PC-9 (cell line): ENCODE measurements at places on chromosomes 16 and 17. TPM values are rescaled to one million over a fixed set of nuclear protein-coding genes. Genes with fewer than 3 reads are reported as not detected.

Gene GRB7
- total RNA-seq = 49.1 and 55.9 TPM in 2 replicates

Gene GFAP
- total RNA-seq = not detected in 2 replicates

Gene DNAH2
- 10.6 and 11.6 TPM in 2 replicates for total RNA-seq

Gene PCTP
- 16.0 and 17.3 TPM in 2 replicates for total RNA-seq

Gene LRRC37A2
- 7.7 and 10.9 TPM in 2 replicates for total RNA-seq

Gene IRX5
- total RNA-seq = not detected in 2 replicates

Gene KIF2B
- not detected in 2 replicates for total RNA-seq

Gene SRRM2
- total RNA-seq = 679 and 746 TPM in 2 replicates

Gene CDRT15
- total RNA-seq = not detected in 2 replicates

Gene APOH
- total RNA-seq = not detected in 2 replicates

Gene ZPBP2
- total RNA-seq = not detected in 2 replicates

Gene FBXW10B
- 16.2 and 19.9 TPM in 2 replicates for total RNA-seq

Gene CNGB1
- total RNA-seq = 1.1 and 2.6 TPM in 2 replicates

Gene ACADVL
- total RNA-seq = 531 and 604 TPM in 2 replicates

GRCh38 chr17:61786088-61786487 lies 77.2 kb downstream of the BRIP1 start:
- no peak overlapping the region for H3K4me3 ChIP-seq
- DNase-seq = no peak
- H3K27me3 ChIP-seq = no peaks in the 10 kb centered on the region

GRCh38 chr16:67857547-67858233 lies 10.2 kb upstream of the CENPT start:
- H3K27ac ChIP-seq = peak overlapping the region; percentile 69
- DNase-seq = peak; percentile 88
- H3K27me3 ChIP-seq = no peaks in the 10 kb centered on the region
- peaks cover 15% of the 10 kb centered on the region; the same call in 1 of the 2 replicates for H3K36me3 ChIP-seq

GRCh38 chr16:3518986-3519348 lies 18.2 kb downstream of the CLUAP1 start:
- no peaks in the 10 kb centered on the region for H3K27me3 ChIP-seq
- peaks cover 9% of the 10 kb centered on the region; the same call in 1 of the 2 replicates for H3K36me3 ChIP-seq
- H3K4me1 ChIP-seq = peaks cover 32% of the 10 kb centered on the region

GRCh38 chr16:76222087-76222486 lies 55.1 kb upstream of the CNTNAP4 start:
- H3K4me1 ChIP-seq = no peaks in the 10 kb centered on the region
- no peaks in the 10 kb centered on the region for H3K36me3 ChIP-seq
- H3K4me3 ChIP-seq = no peak overlapping the region
- H3K27me3 ChIP-seq = no peaks in the 10 kb centered on the region
- no peak overlapping the region for H3K27ac ChIP-seq

- H3K4me1 ChIP-seq = no peaks in the 10 kb centered on the region
- H3K36me3 ChIP-seq = no peaks in the 10 kb centered on the region
- no peak overlapping the region for H3K4me3 ChIP-seq
- H3K27me3 ChIP-seq = peaks cover 16% of the 10 kb centered on the region
- DNase-seq = no peak
Measured at GRCh38 chr16:27862953-27863352, 200.6 kb downstream of the GSG1L start.

- no peak for DNase-seq
- no peaks in the 10 kb centered on the region; the same call in 1 of the 2 replicates for H3K36me3 ChIP-seq
- no peaks in the 10 kb centered on the region for H3K27me3 ChIP-seq
- H3K4me1 ChIP-seq = peaks cover 12% of the 10 kb centered on the region
- peak overlapping the region; percentile 52; the same call in 1 of the 2 replicates for H3K27ac ChIP-seq
Measured at GRCh38 chr16:4733747-4734062, 366 bp downstream of the ANKS3 start.

GRCh38 chr16:75288181-75288580 lies 36.8 kb upstream of the BCAR1 start:
- peaks cover 9% of the 10 kb centered on the region; the same call in 1 of the 2 replicates for H3K36me3 ChIP-seq
- no peak overlapping the region for H3K4me3 ChIP-seq
- no peaks in the 10 kb centered on the region for H3K27me3 ChIP-seq

DNA sequence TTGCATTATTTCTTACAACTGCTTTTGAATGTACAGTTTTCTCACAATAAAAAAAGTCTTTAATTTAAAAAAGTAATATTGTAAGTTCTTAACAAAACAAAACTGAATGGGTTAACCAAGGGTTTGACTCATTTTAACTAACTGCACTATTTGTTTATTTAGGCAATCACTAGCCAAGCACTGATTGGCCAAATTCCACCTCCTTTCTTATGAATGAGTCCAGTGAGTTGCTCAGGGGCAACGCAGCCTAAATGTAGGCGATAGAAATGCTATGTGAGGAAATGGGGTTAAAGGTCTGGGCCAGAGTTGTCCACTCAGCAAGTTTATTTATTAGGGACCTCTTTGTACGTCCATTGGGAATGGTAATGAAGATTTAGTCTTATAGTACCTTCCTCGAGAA lies 89.6 kb upstream of the MAF start:
- H3K36me3 ChIP-seq = no peaks in the 10 kb centered on the region
- no peak overlapping the region for H3K27ac ChIP-seq
- no peak overlapping the region for H3K4me3 ChIP-seq
- H3K27me3 ChIP-seq = no peaks in the 10 kb centered on the region

GRCh38 chr16:83727018-83727417 lies 80.8 kb upstream of the HSBP1 start:
- H3K4me3 ChIP-seq = no peak overlapping the region
- H3K4me1 ChIP-seq = no peaks in the 10 kb centered on the region
- H3K27me3 ChIP-seq = peaks cover 62% of the 10 kb centered on the region
- H3K27ac ChIP-seq = no peak overlapping the region
- no peak for DNase-seq

GRCh38 chr16:71369494-71369893 lies 11.0 kb downstream of the CALB2 start:
- no peak for DNase-seq
- no peaks in the 10 kb centered on the region for H3K4me1 ChIP-seq
- H3K4me3 ChIP-seq = no peak overlapping the region
- no peaks in the 10 kb centered on the region for H3K27me3 ChIP-seq

GRCh38 chr16:65644821-65645220 lies 523.0 kb upstream of the CDH11 start:
- no peaks in the 10 kb centered on the region for H3K4me1 ChIP-seq
- H3K27me3 ChIP-seq = no peaks in the 10 kb centered on the region
- no peak for DNase-seq
- no peaks in the 10 kb centered on the region for H3K36me3 ChIP-seq
- no peak overlapping the region for H3K27ac ChIP-seq
- no peak overlapping the region for H3K4me3 ChIP-seq

DNA sequence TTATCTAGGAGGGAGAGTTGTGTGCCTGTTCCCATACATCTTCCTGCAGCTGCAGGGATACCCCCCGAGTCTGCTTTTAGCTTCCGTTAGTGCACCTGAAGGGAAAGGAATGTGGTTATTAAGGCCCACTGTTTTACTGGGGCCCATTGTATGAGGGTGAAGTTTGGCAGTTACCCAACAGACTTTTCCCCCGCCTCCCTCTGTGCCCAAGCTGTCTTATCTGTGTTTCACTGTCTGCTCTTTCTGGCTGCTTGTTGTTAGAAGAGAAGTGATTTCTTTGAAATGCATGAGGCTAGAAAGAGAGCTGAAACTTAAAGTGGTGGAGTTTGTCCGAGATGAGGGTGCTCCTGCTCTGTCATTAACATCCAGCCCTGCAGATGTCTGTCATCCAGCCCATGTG lies 7.4 kb upstream of the OR1A2 start:
- no peak for DNase-seq
- H3K27me3 ChIP-seq = peaks cover 46% of the 10 kb centered on the region
- no peaks in the 10 kb centered on the region for H3K4me1 ChIP-seq
- no peak overlapping the region for H3K4me3 ChIP-seq
- no peak overlapping the region for H3K27ac ChIP-seq
- H3K36me3 ChIP-seq = no peaks in the 10 kb centered on the region

- H3K27me3 ChIP-seq = peaks cover 9% of the 10 kb centered on the region; the same call in 1 of the 2 replicates
- H3K36me3 ChIP-seq = no peaks in the 10 kb centered on the region
- H3K4me1 ChIP-seq = no peaks in the 10 kb centered on the region
- H3K4me3 ChIP-seq = no peak overlapping the region
- no peak overlapping the region for H3K27ac ChIP-seq
- DNase-seq = no peak
Measured at GRCh38 chr17:10805911-10806310, 2.0 kb upstream of the TMEM238L start.

DNA sequence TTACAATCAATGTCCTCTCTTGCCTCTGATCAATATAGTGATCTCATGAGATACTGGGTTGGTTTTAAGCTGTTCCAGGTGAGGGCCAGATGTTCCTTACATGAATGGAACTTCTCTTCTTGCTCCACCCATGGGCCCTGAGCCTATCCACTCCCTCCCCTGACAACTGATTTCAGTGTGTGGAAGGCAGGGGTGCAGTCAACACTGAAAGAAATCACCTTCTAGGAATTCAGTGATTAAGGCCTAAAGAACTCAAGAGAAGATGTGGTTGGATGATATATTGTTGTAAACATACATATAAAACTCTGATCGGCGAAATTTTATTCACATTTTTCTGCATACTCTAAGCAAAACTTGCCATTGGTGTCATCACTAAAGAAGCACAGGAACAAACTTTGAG lies 6.7 kb upstream of the GOSR2 start:
- DNase-seq = no peak
- 0 out of 2 replicates have a peak, but pooled peaks cover 6% of the 10 kb centered on the region for H3K27me3 ChIP-seq
- H3K4me1 ChIP-seq = 0 out of 2 replicates have a peak, but pooled peaks cover 5% of the 10 kb centered on the region
- H3K4me3 ChIP-seq = no peak overlapping the region

- H3K27ac ChIP-seq = no peak overlapping the region
- peaks cover 36% of the 10 kb centered on the region for H3K27me3 ChIP-seq
- no peaks in the 10 kb centered on the region for H3K36me3 ChIP-seq
Measured at GRCh38 chr17:7102421-7102820, 12.2 kb downstream of the ASGR2 start.

DNA sequence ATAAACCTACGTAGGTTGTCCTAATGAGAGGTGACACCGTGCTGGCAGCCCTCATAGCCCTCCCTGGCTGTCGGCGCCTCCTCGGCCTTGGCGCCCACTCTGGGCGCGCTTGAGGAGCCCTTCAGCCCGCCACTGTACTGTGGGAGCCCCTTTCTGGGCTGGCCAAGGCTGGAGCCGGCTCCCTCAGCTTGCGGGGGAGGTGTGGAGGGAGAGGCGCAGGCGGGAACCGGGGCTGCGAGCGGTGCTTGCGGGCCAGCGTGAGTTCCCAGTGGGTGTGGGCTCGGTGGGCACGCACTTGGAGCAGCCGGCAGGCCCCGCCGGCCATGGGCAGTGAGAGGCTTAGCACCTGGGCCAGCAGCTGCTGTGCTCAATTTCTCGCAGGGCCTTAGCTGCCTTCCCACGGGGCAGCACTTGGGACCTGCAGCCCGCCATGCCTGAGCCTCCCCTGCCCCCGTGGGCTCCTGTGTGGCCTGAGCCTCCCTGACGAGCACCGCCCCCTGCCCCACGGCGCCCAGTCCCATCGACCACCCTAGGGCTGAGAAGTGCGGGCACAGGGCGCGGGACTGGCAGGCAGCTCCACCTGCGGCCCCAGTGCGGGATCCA lies 40.1 kb upstream of the AMZ2 start:
- no peak for DNase-seq
- no peak overlapping the region for H3K4me3 ChIP-seq
- H3K36me3 ChIP-seq = no peaks in the 10 kb centered on the region
- H3K27ac ChIP-seq = no peak overlapping the region
- H3K4me1 ChIP-seq = peaks cover 11% of the 10 kb centered on the region; the same call in 1 of the 2 replicates

GRCh38 chr16:18050777-18051176 lies 285.8 kb downstream of the NPIPA8 start:
- no peak for DNase-seq
- no peak overlapping the region for H3K4me3 ChIP-seq
- H3K27me3 ChIP-seq = peaks cover 44% of the 10 kb centered on the region
- no peaks in the 10 kb centered on the region for H3K4me1 ChIP-seq
- no peaks in the 10 kb centered on the region for H3K36me3 ChIP-seq

- H3K27me3 ChIP-seq = peaks cover 3% of the 10 kb centered on the region; the same call in 1 of the 2 replicates
- no peaks in the 10 kb centered on the region for H3K4me1 ChIP-seq
- no peak overlapping the region for H3K27ac ChIP-seq
- no peak for DNase-seq
Measured at GRCh38 chr17:15256689-15257088, 8.4 kb downstream of the PMP22 start.

DNA sequence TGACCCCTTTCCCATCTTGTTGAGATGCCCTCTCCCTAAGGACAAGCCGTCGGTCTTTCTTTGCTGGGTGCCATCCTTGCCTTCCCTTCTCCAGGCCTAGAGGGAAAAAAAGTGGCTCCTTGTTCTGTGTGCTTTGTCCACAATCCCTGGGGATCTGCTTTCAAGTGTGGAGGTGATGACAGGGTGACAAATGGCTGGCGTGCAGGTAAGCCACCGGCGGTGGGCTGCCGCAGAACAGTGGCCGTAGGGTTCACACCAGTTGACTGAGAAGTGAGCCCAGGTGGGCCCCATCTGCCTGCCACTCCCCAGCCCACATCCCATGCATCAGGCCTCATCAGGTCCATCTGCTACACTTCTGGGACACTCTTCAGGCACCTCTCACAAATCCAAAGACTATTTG lies 11.4 kb upstream of the CALB2 start:
- H3K27ac ChIP-seq = no peak overlapping the region
- H3K4me1 ChIP-seq = peaks cover 30% of the 10 kb centered on the region
- H3K4me3 ChIP-seq = no peak overlapping the region
- no peaks in the 10 kb centered on the region for H3K27me3 ChIP-seq
- no peak for DNase-seq
- H3K36me3 ChIP-seq = no peaks in the 10 kb centered on the region

DNA sequence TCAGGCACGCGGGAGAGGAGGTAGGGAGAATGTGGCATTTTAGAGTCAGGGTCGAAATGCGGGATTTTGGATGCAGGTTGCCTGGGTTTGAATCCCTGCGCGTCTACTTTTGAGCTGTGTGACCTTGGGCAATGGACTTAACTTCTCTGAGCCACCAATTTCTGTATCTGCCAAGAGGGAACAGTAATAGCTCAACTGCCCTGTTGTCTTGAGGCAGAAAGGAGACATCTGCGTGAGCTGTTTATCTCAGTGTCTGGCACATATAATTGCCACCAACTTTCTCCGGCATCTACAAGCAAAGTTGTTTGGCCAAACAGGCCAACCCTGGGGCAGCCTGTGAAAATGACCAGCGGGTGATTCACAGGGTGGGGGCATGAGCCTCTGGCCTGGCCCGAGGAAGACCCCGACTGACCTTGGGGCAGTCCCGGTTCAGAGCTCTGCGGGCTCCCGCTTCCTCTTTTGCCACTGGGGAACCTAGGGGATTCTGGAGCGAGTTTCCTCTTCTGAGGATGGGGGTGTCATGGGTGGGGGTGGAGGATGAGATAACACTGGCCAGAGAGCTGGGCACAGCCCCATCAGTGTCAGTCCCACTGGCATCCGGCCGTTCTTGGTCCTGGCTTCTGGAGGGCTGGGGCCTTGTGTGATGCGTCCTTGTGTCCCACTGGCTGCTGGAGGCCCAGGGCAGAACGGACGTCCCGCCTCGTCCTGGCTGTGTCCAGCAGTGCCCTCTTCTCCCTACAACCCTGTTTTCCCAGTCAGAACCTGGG lies 1.3 kb downstream of the SNN start:
- H3K4me3 ChIP-seq = peak overlapping the region; percentile 53; the same call in 1 of the 2 replicates
- no peak for DNase-seq
- H3K4me1 ChIP-seq = no peaks in the 10 kb centered on the region
- H3K27ac ChIP-seq = no peak overlapping the region
- H3K27me3 ChIP-seq = no peaks in the 10 kb centered on the region
- no peaks in the 10 kb centered on the region for H3K36me3 ChIP-seq
